Ascending aorta (tissue), 2 donors: ENCODE measurements at places on chromosomes 1 and 21. TPM values are rescaled to one million over a fixed set of nuclear protein-coding genes. Genes with fewer than 3 reads are reported as not detected.

DNA sequence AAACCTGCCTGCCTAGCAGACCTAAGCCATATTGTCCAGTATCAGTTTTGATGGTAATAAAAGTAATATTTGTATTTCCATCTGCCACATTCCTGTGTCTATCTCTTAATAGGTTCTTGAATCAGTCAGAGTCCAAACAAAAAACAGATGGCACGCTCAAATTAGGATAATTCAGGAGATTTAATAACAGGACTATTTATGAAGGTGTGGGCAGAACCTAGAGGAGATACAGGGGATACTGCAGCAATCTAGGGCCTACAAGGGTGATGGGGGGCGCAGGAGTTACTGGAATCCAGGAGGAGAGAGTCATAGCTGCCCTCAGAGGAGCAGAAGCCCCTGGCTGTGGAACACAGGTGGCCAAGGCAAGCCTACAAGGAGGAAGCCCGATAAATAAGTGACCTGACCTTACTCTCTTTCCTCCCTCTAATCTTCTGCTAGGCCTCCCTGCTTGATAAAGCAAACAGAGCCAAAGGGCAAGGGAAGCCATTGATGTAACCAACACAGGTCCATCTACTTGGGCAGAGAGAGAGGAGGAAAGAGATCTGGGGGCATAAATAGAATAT lies 11.9 kb upstream of the HYI start:
- no peak for DNase-seq
- H3K36me3 ChIP-seq, result no peaks in the 10 kb centered on the region
- no peak overlapping the region for H3K27ac ChIP-seq
- no peak overlapping the region for H3K4me3 ChIP-seq
- H3K27me3 ChIP-seq, result no peaks in the 10 kb centered on the region

DNA sequence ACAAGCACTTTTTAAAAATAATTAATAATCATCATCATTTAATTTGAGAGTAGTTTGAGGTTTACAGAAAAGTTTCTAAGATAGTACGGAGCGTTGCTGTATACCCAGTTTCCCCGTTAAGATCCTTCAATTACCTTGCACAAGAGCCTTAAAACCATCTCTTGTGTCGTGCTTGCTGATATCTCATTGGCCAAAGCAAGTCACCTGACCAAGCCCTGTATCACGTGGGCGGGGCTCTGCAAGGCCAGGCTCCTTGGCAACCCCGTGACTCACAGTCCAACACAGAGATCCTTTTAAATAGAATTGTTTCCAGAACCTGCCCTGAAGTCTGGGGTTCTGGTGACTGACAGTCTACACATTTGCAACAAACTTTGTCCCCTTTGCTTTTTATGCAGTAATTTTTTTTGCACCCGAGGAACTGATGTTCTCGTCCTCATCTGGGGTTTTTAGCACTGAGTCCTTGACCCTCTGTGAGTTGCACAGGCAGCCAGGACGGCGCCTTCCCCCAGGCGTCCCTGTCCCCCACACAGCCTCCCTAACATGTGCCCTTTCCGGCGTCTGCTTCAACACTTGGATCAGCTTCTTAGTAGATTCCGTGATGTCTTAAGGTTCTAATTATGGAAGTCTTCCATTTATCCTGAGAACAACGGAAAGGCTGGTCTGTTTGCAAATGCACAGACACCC lies 183.3 kb upstream of the TMEM51 start:
- no peaks in the 10 kb centered on the region for H3K36me3 ChIP-seq
- peaks cover 39% of the 10 kb centered on the region for H3K4me1 ChIP-seq
- no peaks in the 10 kb centered on the region for H3K27me3 ChIP-seq
- peak overlapping the region; percentile 90 for H3K27ac ChIP-seq

Gene AQP10
- not detected for total RNA-seq

- no peaks in the 10 kb centered on the region for H3K4me1 ChIP-seq
- peak overlapping the region; percentile 25 for H3K27ac ChIP-seq
Observed at GRCh38 chr21:38897532-38898421, 92.0 kb downstream of the ETS2 start.

DNA sequence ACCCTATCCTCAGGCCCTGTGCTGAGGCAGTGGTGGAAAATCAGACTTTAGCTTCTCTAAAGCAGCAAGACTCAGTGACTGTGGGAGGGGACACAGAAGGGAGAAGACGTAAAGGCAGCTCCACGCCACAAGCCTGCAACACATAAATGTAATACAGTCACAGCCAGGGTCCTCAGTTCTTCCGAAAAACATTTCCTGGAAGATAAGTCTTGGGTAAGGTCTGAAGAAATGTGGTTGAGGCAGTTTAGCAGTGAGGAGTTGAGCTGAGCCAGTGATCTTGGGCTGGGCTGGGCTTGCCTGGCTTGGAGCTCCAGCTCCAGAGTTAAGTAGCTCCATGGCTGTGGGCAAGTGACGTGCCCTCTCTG lies 127.8 kb upstream of the ADAR start:
- H3K4me1 ChIP-seq, result peaks cover under 1% of the 10 kb centered on the region
- no peaks in the 10 kb centered on the region for H3K27me3 ChIP-seq
- no peak for DNase-seq

Gene DPT
- total RNA-seq, result 12.3 TPM

DNA sequence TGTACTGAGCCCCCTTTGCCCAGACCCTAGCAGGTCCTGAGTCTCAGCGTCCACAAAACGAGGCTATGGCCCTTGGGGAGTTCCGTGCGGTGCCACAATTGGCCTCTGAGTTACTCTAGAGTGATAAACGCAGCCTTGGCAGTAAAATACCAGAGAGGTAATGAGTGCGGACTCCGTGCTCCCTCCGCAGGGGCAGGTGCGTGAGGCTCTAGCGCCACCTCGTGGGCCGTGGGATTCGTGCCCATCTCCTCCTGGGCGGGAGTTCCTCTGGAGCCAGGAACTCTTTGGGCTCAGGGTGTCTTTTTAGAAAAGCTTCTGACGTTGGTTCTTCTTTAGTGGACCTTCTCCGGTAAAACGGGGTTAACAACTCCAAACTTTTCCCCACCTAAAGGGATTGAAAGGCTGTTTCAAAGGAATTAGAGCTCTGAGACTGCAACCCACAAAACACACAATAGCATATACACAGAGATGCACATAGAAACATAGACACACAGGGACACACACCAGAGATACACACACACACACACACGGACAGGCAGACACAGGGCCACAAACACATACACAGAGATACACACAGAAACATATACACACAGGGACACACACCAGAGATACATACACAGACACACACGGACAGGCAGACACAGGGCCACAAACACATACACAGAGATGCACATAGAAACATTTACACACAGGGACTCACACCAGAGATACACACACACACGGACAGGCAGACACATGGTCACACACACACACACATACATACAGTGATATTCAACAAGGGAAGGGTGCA lies 99.4 kb downstream of the KCNJ15 start:
- no peaks in the 10 kb centered on the region for H3K27me3 ChIP-seq
- no peak for DNase-seq
- peaks cover 12% of the 10 kb centered on the region for H3K4me1 ChIP-seq
- no peak overlapping the region for H3K4me3 ChIP-seq
- H3K27ac ChIP-seq, result no peak overlapping the region

Gene KHDRBS1
- 120 TPM for total RNA-seq

Gene OR2T2
- total RNA-seq, result not detected

Gene ANGPTL7
- total RNA-seq, result 2.0 TPM

DNA sequence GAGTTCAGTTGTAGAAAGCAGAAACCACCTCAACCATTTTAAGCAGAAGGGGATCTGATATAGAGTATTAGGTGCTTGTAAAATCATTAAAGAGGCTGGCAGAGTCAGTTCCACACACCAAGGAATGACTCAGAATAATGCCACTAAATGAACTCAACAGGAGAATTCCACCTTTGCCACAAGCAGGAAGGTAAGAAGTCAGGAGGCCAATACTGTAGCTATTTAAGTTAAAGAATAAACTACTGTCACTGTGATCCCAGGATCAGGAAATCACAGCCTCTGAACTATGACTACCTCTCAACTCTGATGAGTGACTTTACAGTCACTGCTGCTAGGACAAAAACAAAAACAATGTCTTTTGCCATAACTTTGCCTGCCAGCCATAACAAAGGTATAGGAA lies 52.5 kb upstream of the PRMT6 start:
- H3K4me3 ChIP-seq, result no peak overlapping the region
- H3K27ac ChIP-seq, result no peak overlapping the region
- H3K27me3 ChIP-seq, result no peaks in the 10 kb centered on the region
- H3K36me3 ChIP-seq, result no peaks in the 10 kb centered on the region

DNA sequence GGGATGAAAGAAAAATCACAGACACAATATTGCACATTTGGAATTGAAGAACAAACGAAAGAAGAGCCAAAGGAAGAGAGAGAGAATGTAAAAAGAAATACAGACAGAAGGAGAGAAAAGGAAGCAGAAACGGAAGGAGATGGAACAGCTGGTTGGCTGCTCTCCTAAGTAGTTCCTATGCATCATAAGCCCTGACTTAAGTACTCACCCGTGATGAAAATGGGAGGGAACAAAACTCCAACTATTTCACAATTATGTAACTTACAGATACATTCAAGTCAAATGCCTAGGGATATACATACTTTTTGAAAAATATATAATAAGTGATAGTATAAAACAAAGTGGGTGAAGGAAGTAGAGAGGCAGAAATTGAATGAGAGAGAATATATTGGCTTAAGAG lies 88.5 kb downstream of the TTLL7 start:
- no peak overlapping the region for H3K4me3 ChIP-seq
- no peaks in the 10 kb centered on the region for H3K27me3 ChIP-seq
- peak overlapping the region; percentile 1 for H3K27ac ChIP-seq
- H3K36me3 ChIP-seq, result peaks cover 8% of the 10 kb centered on the region
- no peak for DNase-seq

- no peak overlapping the region for H3K4me3 ChIP-seq
- no peaks in the 10 kb centered on the region for H3K36me3 ChIP-seq
- H3K27me3 ChIP-seq, result no peaks in the 10 kb centered on the region
- DNase-seq, result peak; percentile 30
Observed at GRCh38 chr1:205925736-205926135, 17.5 kb downstream of the SLC26A9 start.

DNA sequence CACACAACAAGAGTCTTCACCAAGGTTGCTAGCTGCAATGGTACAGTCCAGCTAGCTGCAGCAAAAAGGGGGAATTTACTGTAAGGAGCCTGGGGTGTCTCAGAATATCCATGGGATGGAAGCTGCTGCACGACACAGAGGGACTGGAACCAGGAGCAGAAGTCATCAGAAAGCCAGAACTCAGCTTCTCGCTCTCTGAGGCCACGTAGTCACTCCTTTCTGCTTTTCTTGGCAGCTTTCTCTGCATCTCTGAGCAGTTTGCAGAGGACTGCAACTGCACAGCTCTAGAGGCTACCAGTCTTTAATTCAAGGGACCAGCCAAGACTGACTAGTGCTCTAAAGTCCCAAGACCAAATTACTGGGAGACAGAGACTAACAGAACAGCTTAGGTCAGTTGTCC lies 27.0 kb upstream of the IL10 start:
- no peaks in the 10 kb centered on the region for H3K36me3 ChIP-seq
- H3K27ac ChIP-seq, result no peak overlapping the region
- no peaks in the 10 kb centered on the region for H3K4me1 ChIP-seq
- H3K4me3 ChIP-seq, result no peak overlapping the region
- no peaks in the 10 kb centered on the region for H3K27me3 ChIP-seq

GRCh38 chr1:34780528-34780927 lies 486 bp upstream of the GJB3 start:
- no peak overlapping the region for H3K27ac ChIP-seq
- no peak overlapping the region for H3K4me3 ChIP-seq
- peaks cover 12% of the 10 kb centered on the region for H3K4me1 ChIP-seq
- peak; percentile 30 for DNase-seq
- H3K36me3 ChIP-seq, result no peaks in the 10 kb centered on the region
